ENCODE measurements at places on chromosomes 4 and X.

GRCh38 chrX:110665223-110666002 lies 130.2 kb downstream of the CHRDL1 start:
- no peak for DNase-seq

DNA sequence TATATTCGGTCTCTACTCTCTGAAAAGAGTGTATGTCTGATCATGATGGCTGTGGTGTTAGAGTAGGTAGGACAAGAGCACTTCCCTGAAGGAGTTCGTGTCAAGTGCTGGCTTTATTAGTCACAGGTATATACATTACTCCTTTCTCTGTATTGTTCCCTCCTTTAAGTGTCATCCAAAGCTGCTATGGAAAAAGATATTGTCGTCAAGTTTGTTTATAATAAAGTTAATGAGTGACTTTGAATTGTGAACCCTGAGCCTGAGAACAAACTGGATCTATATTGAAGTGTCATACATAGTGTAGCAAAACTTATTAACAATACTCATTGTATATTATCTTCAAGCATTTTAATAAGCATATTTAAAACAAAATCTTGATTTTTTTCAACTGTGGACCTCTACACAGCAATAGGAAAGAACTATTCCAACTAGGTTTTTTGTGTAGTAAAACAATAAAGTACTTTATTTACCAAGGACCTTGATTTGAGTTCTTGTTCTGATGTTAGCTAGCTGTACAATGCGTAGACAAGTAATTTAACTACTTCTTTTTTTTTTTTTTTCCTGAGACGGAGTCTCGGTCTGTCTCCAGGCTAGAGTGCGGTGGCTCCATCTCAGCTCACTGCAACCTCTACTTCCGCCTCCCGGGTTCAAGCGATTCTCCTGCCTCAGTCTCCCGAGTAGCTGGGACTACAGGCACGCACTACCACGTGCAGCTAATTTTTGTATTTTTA lies 177.7 kb downstream of the RAPGEF2 start:
- no peak for DNase-seq

GRCh38 chr4:2572866-2573265 lies 36.4 kb downstream of the FAM193A start:
- DNase-seq = no peak

GRCh38 chr4:117164338-117164737 lies 79.0 kb upstream of the TRAM1L1 start:
- no peak for DNase-seq

DNA sequence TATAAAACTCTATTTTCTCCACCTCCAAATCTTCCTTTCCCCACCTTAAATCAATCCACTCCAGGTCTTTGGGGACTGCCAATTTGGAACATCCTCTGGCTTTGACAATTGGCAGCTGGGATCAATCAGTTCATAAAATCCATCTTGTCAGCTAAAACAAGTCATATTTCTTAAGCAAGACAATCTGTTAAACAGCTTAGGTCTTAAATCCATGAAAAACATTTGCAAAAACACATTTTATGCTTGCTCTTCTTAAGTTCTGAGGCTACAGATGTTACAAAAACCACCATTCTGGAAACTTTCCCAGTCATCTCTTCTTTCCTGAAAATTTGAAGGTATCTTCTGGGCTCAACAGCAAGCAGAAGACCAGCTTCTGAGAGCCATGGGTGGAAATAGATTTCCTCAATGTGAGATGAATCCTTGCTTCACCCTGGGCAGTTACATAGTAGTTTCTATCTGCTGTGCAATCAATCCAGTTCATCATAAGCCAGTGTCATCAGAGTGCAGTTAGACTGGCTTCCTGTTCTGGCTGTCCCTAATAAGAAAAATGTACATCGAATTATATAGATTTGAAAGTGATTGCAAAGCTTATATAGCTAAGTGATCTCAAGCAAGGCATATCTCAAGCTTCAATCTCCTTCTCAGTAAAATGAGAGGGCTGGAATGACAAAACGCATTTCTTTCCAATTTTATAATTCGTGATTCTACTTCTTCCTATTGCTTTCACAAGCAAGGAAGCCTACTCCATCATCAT lies 402.7 kb upstream of the INTU start:
- no peak for DNase-seq

- no peak for DNase-seq
Observed at GRCh38 chrX:103678199-103678993, 8.1 kb downstream of the MORF4L2 start.

DNA sequence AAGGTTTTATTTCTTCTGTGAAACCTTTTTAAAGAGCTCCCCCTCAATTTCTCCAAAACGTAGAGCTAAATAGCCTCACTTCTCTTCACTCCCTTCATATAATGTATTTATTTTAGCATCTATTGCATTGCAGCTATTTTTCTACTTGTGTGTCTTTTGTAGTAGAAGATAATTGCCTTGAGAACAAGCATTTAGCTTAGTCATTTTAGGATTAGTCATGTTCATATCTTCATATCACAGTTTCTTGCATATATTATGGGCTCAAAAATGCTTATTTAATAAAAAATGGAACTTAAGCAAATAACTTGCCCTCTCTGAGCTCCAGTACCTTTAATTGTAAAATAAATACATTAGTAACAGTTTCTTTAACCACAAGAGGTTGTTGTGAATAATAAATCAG lies 72.1 kb upstream of the SPANXC start:
- no peak for DNase-seq

DNA sequence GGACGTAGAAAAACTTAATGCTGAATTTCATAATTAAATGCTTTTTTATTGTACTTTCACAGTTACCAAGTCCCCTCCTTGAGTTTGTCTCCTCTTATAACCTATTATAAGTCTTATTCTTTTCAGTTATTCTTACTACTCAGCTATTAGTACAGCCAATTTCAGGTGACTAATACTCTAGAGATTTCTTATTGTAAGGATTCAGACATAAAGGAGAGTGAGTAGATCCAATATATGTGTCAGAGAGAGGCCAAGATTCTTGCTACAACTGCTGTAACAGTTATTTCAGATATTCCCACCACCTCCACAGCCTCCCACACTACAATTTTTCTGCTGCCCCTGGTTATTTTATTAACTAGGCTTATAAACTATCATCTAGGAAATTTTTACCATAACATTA lies 274.5 kb downstream of the GPAT3 start:
- no peak for DNase-seq

- DNase-seq = no peak
Observed at GRCh38 chrX:119708936-119709335, 16.0 kb upstream of the SEPTIN6 start.

- no peak for DNase-seq
Observed at GRCh38 chr4:108107101-108107500, 61.6 kb downstream of the LEF1 start.

- no peak for DNase-seq
Observed at GRCh38 chr4:13413729-13414437, 70.3 kb downstream of the RAB28 start.

GRCh38 chr4:113502476-113502875 lies 259.1 kb downstream of the CAMK2D start:
- DNase-seq = no peak

GRCh38 chrX:13283950-13284546 lies 35.8 kb downstream of the ATXN3L start:
- no peak for DNase-seq

- no peak for DNase-seq
Observed at GRCh38 chrX:24767557-24767956, 73.8 kb downstream of the POLA1 start.

- DNase-seq = no peak
Observed at GRCh38 chr4:177408023-177408422, 34.2 kb downstream of the AGA start.

GRCh38 chr4:148243837-148244236 lies 198.4 kb downstream of the NR3C2 start:
- DNase-seq = no peak

- no peak for DNase-seq
Observed at GRCh38 chr4:127155555-127155954, 477.2 kb upstream of the INTU start.

- DNase-seq = no peak
Observed at GRCh38 chr4:10346023-10346422, 111.2 kb downstream of the ZNF518B start.

- no peak for DNase-seq
Observed at GRCh38 chr4:137656661-137657060, 124.4 kb upstream of the PCDH18 start.

All from activated CD4-positive, alpha-beta T cell treated with anti-CD3 and anti-CD28 coated beads, Interleukin-2, amount 50 U/mL, for 1 hour (primary cell).